ENCODE measurements at places on chromosomes 1 and 21.

- no peak for DNase-seq
Measured at GRCh38 chr1:31750858-31751510, 13.2 kb downstream of the ADGRB2 start.

DNA sequence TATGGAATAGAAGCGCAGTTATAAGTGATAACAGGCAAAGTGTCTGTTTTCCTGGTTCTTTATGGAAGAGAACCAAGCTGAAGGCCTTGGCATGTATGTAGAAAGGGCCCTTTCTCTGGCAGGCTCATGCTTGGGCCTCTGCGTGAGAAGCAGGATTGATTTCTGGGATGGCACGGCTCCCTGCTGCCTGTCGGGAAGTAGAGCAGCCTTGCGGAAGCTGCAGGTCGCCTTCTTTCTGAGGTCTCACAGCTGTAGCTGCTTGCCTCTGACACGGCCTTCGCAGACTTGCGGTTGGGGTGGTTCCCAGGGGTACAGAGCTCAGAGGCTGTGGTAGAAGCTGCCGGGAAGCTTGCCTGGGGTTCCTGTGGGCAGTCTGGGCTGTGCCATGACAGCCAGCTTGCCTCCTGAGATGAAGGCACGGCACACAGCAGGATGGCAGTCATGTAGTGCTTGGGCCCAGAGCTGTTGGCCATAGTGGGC is 39.4 kb downstream of the TRAPPC10 start:
- no peak for DNase-seq

DNA sequence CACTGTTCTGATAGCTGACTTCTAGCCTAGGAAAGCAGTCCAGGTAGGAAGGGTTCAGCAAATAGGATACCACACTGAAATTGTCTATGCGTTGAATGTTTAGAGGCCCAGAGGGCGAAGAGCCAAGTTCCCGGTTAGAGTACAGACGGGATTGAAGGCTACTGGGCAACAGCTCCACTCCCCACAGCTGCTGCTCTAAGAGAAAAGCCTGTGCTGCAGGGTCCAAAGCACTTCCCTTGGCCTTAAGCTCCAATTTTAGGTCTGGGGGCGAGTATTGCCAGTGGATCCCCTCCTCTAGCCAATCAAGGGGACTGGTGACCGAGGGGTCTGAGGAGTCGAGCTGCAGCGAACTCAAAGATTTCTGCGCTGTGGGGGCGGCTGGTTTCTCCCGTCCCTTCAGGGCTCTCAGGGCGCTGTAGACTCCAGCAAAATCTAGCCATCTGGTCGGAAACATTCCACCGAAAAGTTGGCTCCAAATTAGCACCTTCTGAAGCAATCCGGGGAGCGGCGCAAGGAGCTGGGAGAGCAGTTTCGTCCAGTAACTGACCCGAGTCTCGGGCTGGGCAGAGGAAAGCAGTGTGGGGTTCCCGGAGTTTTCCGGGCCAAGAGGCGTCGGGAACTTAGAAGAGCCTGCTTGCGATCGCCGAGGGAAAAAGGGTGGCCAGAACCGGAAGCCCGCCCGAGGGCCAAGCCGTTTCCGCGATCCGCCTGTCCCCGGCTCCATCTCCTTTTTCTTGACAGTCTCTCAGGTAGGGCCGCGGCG is 748 bp downstream of the PPP1R15B start:
- no peak for DNase-seq

DNA sequence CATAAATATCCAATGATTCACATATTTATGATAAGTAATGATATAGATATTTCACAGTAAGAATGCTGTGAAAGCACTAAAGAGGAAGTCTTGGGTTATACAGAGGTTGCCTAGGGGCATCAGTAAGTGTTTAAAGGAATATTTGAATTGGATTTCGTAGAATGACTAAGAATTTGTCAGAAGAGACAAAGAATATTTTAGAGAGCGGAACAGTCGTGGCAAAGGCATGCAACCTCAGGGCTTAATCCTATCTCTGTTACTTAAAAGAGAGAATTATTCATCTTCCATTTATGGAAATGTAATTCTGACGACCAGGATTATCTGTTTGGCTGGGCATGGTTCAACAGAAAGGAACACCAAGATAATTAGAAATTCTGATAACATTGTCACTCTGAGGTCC is 171.9 kb upstream of the NR5A2 start:
- no peak for DNase-seq

- DNase-seq = no peak
Measured at GRCh38 chr1:93613898-93614297, 67.7 kb downstream of the BCAR3 start.

- DNase-seq = no peak
Measured at GRCh38 chr1:238530209-238530851, 639.6 kb upstream of the ZP4 start.

GRCh38 chr1:92544756-92545165 is 58.0 kb upstream of the GFI1 start:
- DNase-seq = no peak

- no peak for DNase-seq
Measured at GRCh38 chr1:153389973-153390879, 647 bp downstream of the S100A8 start.

GRCh38 chr1:22333516-22334121 is 118.0 kb upstream of the ZBTB40 start:
- no peak for DNase-seq

- no peak for DNase-seq
Measured at GRCh38 chr1:29444782-29445729, 208.7 kb downstream of the PTPRU start.

- DNase-seq = no peak
Measured at GRCh38 chr1:30315185-30315960, 408.0 kb downstream of the MATN1 start.

GRCh38 chr1:113452921-113453770 is 62.8 kb downstream of the MAGI3 start:
- no peak for DNase-seq

GRCh38 chr1:18957136-18957521 is 653 bp upstream of the IFFO2 start:
- no peak for DNase-seq

- no peak for DNase-seq
Measured at GRCh38 chr1:233505130-233505529, 108.8 kb upstream of the KCNK1 start.

DNA sequence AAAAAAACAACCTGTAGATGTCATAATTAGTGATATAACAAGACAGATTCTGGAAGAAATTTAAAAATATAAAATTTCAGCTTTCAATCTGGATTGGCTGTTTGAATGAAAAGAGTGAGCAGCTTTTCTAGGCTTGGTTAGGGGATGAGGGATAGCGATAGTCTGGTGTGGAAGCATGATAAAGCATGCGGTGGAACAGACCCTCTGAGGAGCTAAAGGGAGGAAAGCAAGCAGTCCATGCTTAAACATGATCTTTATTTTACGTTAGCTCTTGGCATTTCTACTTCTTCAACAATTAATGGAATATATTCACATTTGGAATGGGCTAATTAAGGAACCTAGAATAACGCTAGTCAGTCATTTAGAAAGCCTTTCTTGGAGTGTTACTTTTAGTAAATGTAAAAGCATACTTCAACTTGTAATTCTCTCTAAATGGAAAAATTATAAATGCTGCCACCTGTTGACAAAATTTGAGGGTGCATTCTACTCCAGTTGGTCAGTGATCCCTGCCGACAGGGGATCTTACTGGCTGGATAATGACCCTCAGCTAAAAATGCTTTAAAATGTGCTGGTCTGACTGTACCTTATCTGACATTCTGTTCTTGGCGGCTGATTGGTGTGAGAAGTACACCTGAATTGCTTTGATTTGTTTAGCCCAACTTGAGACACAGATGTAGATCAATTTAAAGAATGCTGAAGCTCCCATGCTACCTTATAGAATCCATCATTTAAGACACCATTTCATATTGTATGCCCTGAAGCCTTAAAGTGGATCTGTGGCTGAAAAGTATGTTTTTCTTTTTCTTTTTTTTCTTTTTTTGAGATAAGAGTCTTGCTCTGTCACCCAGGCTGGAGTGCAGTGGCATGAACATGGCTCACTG is 61.2 kb downstream of the AK4 start:
- no peak for DNase-seq

DNA sequence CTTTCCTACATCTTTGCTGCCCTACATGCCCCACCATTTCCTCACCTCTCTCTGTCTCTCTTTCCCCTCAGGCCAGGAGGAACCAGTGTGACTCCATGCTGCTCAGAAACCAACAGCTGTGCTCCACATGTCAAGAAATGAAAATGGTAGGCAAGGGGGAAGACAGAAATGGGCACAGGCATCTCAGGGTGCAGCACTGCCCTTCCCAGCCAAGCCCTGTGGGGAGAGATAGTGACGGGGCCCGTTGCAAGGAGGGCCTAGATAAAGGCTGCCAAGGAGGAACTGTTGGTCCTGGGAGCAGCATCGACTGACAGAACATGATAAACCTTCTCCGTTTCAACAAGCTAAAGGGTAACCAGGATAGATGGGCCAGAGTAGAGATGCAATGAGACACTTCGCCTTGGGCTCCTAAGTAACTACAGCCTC is 12.5 kb upstream of the PIGC start:
- DNase-seq = no peak

DNA sequence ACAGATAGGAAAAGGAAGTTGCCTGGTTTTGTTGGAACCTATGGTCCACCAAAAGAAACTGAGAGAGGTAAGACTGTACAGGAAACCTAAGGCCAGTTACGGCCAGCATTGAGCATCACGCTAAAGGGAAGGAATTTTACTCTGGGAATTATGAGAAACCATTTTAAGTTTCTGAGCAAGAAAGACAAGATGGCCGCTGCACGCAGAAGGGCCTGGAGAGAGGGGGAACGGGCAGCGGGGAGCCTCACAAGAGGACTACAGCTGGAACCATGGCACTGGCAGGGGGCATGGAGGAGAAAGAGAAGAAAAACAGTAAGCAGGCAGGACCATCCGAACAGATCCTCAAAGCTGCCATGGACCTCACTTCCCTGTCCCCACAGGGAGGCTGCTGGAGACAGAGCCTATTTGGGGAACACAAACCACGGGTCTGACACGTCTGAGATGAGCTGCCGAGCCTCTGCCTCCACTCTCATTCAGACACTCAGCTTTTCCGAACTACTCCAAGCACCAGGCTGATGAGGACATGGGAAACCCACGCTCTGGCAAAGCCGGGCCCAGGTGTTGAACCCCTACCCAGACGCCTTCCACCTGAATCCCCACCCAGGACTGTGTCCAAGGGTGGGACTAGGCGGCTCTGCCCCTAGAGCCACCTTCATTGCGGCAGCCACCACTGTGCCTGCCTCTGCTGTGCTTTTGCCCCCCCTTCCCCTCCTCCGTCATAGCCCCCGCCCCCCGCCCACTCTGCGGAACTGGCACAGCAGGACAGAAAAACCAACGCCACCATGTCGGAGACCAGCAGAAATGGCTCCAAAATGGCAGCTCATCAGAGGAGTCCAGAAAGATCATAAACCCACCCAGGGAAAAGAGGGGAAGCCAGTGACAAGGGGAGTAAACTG is 69.0 kb downstream of the CD46 start:
- no peak for DNase-seq

DNA sequence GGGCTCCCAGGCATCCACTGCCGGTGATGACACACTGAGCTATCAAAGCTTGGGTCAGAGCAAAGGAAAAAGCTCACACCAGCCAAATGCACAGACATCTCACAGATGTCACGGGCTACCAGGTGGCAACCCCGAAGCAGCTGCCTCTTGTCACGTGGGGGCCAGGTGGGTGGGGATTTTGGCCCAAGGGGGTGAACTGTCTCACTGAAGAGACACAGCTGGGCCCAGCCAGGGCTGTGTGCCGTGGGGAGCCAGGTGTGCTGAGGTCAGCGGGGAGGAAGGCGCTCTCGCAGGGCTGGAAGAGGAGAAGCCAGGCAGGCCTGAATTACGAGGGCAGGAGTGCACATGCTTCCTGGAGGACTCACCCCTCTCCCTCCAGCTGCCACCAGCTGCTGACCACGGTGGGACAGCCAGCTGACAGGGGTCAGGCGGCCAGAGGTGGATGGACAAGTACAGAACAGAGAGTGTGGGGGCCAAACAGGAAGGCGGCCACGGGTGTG is 32.4 kb downstream of the KCNN3 start:
- no peak for DNase-seq

DNA sequence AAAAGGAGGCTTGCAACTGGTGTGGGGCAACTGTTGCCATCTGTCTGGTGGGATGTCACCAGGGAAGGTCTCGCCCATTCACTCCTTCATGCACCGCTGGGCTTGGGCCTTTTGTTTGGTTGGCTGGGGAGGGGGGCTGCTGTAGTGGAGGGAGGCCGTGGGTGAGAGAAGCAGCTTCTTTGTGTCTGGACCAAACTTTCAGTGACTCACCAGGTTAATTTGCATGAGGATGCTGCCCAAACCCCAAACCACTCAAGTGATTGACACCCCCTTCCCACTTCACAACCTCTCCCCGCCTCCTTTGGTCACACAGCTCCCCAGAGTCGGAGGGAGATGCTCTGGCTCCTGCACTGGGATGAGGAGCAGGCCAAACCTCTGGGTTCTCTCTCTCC is 19.7 kb downstream of the BTG2 start:
- no peak for DNase-seq

DNA sequence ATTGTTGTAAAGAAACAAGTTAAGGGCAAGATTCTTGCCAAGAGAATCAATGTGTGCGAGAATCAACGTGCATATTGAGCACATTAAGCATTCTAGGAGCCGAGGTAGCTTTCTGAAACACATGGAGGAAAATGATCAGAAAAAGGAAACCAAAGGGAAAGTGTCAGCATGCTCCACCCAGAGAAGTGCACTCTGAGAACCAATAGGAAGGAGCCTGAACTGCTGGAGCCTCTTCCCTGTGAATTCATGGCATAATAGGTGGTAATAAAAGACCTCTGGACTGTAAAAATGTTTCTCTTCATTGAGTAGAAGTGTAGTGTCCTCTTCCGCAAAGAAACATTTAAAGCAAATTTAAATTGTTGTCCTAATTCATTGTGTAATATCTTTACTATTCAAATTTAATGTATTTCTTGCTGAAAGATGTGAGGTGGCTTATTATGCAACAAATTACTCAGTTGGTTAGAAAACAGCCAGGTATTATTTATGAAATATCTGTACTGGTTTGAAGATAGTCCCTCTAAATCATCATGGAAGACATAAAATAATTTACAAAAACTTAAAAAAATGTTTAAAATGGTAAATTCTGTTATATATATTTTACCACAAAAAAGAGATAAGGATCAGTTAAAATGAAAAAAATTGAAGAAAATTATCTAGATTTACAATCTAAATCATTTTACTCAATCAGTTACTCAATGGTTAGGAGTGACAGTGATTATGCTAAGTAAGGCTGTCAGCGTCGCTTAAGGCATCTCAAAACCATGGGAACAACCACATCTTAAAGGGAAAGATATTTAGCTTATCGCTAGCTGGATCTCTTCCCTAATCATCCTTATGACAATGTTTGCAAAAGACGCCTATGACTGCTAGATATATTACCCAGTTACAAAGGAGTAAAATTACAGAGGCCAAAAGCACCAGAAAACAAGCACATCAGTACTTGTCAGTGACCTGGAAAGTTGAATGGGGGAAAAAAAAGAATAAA is 31.3 kb downstream of the NVL start:
- DNase-seq = no peak

- no peak for DNase-seq
Measured at GRCh38 chr1:184640505-184640904, 114.2 kb downstream of the EDEM3 start.

Measured in cortex of kidney (tissue), 1 donor.